Astrocyte of the hippocampus (primary cell): ENCODE measurements at places on chromosomes 12 and 14.

DNA sequence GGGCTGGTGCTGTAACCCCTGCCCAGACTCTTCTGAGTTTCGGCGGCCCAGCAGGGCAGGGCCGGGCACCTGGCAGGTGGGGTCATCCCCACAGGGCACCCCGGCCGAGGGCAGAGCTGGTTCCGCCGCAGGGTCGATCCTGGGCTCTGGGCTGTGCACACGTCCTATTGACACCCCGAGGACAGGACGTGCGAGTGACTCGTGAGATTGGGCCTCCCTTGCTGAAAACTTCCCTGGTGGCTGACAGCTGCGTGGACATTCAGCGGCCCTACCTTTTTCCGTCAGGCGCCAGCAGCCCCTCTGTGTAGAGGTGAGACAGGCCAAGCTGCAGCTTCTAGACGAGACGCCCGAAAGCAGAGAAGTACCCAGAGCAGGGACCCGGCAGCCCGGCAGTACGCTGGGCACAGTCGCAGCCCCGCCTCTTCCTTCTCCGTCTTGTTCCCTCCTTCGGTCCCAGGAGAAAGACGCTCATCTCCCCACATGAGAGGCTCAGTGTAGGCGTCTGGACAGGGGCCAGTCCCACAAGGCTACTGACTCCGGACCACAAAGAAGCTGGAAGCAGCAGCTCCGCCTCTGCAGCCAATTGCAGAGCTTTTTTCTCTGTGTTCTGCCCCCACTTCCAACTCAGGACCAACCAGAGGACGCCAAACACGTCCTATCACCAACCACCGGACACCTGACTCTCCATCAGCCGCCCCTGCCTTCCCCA, at the start of gene LRCOL1:
TSS of gene LRCOL1 (minus strand) at position 532 of the 709 bp plus-strand sequence. CDS start 4,331 bp downstream, outside the sequence.
- peak; percentile 93 for DNase-seq

DNA sequence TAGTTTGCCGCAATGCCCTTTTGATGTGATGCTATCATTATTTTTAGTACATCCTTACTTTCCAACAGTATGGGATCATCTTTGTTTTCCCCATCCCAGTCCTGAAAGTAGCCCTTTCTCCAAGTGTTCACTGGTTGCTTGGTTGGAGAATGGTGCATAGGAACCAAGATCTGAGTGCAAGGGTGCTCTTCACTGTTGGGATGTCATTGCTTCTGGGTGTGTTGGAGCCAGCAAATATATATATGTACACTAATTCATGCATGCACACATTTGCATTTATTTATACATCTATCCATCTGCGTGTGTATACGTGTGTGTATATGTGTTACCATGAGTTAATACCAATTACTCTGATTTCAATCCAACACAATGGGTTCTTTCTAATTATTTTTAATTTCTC, 64.1 kb upstream of the RFLNA start:
- DNase-seq = no peak

DNA sequence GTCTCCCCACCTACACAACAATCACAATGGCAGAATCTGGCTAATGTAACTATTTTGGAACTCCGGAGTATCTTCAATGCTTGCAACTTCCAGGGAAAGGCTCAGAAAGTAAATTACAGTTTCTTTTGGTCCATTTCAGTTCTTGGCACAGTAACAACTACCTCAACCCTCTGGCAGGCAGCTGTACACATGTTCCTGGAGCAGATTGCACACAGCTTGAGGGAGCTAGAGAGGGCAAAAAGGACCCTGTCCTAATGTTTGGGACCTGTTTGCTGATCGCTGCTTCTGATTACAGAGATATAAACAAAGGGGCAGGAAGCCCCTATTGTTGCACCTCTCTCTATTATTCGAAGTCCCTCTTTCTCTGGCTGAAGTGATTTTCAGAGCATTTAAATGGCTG, 35.2 kb upstream of the SLC38A1 start:
- DNase-seq = peak; percentile 4

- DNase-seq = no peak
Observed at GRCh38 chr12:41402801-41403200, 214.7 kb downstream of the PDZRN4 start.

DNA sequence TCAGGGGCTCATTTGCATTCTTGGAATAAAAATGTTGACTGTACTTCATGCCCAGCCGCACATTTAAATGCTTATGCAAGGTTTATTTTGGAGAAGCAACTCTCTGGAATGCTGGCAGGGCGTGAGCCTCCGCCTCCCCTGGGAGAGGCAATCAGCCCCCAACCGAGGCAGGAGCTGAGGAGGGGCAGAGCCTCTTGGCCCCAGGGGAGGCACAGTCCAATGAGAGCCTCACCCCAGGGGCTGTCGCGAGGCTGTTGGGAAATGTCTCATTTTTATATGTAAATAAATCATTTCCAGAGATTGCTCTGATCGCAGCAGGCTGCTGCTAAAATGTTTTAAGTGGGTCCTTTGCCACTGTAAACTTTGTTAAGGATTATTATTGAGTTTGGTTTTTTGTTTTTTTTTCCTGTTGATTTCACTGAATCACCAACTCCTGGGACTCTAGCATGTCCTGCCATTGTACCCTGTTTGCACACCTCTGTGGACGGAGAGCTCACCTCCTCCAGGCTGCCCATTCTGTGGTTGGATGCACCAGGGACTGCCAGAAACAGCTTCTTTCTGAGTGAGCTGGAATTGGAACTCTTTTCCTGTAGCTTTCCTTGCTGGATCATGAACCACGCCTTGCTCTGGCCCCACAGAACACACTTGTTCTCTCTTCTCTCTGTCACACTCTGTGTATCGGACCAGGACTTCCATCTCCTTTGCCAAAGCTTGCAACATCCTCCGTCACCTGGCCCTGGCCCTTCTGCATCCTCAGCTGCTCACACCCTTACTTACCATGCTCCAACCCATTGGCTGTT, 46.9 kb upstream of the FAM181A start:
- DNase-seq = peak; percentile 66

GRCh38 chr14:75877884-75878283, 103.9 kb downstream of the TGFB3 start:
- DNase-seq = no peak

DNA sequence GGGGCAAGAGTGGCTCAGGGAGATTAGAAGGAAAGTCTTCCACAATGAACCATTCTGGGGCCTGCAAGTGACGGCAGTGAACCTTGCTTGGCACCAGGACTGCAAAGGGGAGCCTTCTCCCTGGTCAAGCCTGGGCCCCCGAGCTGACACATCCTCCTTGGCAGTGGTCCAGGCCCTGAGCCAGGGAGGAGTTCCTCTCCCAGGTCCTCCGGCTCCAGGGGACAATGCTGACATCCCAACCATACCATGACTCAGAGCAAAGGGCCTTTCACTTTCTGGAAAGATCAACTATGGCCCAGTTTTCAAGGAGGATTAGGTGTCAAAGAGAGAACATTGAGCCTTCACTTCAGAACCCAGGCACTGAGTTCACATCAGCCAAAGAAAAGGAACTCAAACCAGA, 756.5 kb upstream of the TBX3 start:
- peak; percentile 77 for DNase-seq

GRCh38 chr14:74637178-74637550, 25.1 kb upstream of the LTBP2 start:
- no peak for DNase-seq

DNA sequence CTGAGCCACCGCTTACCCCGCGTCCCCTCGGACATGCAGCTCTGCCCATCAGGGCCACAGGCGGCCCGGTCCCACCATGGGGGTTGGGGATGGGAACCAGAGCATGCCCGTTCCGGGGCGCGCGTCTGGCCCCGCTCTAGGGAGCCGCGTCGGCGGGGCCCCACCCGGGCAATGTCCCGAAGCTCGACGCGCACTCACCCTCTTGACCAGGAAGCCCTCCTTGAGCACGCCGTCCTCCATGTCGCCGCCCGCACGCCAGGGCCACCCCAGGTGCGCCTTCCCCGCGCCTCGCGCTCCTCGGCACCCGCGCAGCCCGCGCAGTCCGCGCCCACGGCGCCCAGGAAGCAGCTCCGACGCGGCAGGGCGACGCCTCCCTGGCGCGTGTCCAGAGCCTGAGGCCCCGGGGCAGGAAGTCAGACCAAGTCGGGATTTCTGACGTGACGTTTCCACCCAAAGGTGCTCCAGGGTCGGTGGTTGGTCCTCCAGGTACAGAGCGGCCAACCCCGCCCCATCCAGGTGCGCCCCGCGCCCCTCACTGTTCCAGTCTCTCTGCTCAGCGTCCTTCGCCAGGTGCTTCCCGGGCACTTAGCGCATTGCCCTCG, at the start of gene PLEK2:
TSS of gene PLEK2 (minus strand) at position 346 of the 602 bp plus-strand sequence. CDS start at position 240, 106 bp downstream.
- peak; percentile 50 for DNase-seq

GRCh38 chr14:66389481-66389880, 96.7 kb upstream of the CCDC196 start:
- no peak for DNase-seq

- peak; percentile 82 for DNase-seq
Observed at GRCh38 chr14:71932229-71932981, at the start of gene RGS6. RGS6 (plus strand) TSS chr14:71932429.

GRCh38 chr12:55675666-55676065, 32.0 kb downstream of the ITGA7 start:
- DNase-seq = no peak

DNA sequence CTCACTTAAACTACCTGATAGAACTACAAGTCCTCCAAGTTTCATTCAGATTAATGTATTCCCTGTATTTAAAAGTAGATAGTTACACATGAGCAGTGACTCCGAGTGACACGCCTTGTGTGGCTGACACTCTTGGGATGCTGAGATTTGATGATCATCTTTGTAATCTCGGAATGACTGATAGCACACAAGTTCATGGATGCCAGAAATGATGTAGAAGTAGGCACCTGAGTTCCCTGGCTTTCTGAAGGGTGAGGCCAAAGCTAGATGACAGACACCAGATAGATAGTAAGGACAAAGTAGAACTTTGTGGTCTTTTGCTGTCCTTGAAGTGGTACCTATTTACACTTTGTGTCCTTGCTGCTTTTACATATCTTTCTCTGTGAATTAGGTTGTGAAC, 491.2 kb downstream of the PCNX1 start:
- no peak for DNase-seq

GRCh38 chr14:59292028-59292427, 103.6 kb downstream of the DAAM1 start:
- DNase-seq = no peak

GRCh38 chr12:3201339-3202051, 124.3 kb downstream of the TSPAN9 start:
- DNase-seq = no peak

DNA sequence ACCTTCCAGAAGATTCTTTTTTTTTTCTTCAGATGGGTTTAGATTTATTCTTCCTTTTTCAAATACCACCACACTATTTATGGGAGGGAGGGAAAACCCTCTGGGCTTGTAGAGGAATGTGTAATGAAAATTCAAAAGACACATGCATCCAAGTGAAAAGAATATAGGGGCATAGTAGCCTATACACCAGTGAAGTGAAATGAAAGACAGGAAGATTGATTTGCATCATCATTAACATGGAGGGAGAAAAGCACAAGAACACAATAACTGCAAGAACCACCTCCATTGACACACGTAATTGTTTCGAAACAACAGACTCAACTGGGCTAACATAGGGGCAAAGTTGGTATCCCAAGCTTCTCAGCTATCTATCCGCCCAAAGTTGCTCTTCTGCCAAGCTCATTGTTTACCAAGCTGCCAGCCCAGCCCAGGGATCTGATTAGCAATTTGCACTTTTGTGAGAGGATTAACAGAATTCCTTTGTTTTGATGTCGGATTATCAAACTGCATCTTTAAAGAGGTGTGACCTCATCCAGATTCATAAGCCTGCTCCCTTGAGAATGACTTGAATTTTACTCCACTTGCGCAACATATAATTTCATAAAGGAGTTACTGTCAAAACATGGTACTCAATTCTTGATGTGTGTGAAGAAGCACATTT, 430.5 kb upstream of the SOX5 start:
- peak; percentile 35 for DNase-seq

- peak; percentile 65 for DNase-seq
Observed at GRCh38 chr12:79549531-79550271, 141.1 kb downstream of the PAWR start.

DNA sequence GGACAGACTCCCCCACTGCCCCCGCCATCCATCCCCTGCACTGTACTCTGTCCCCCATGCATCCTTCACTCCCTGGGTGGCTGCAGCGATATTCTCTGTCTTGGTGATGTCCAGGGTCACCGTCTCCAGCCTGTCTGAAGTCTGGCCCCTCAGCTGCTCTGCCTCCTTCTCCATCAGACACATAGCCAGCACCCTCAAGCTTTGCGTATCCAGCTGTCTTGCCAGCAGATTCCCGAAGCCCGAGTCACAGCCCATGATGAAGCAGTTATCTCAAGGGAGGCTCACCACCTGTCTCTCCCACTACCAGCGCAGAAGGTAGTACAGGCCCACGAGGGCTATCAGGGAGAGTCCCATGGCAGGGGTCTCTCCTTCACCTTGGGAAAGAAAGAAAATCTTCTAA, 77.8 kb downstream of the HSD17B6 start:
- peak; percentile 39 for DNase-seq

DNA sequence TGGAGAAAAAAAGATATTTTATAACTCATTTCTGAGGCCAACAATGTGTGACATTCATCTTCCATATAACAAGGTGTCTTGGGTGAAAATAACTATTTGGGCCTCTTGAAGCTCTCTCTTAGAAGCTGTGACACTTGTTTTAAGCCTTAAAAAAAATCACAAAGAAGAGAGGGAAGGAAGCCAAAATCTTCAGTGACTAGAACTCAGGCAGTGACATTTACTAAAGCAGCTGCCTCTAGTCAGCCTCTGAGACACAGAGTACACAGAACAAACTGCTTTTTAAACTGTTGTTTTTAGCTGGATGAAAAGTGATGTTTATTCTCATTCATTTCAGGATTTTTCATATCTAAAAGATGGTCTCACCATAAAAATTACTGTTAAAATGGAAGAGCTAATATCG, 793.6 kb downstream of the GALC start:
- no peak for DNase-seq

- DNase-seq = no peak
Observed at GRCh38 chr12:91896286-91897024, 249.2 kb downstream of the BTG1 start.

DNA sequence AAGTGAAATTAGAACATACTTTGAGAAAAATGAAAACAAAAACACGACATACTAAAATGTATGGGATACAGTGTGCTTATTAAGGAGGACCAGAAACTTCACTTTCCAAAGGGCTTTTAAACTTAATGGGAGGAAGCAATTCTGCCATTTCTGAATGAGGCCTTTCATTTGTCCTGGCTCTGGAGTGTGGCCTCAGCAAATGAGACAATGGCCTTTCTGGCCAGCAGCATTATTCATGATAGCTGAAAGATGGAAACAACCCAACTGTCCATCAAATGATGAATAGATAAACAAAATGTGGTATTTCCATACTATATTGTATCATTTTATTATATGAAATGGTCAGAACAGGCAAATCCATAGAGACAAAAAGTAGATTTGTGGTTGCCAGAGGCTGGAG, 338.6 kb downstream of the CEP128 start:
- no peak for DNase-seq

DNA sequence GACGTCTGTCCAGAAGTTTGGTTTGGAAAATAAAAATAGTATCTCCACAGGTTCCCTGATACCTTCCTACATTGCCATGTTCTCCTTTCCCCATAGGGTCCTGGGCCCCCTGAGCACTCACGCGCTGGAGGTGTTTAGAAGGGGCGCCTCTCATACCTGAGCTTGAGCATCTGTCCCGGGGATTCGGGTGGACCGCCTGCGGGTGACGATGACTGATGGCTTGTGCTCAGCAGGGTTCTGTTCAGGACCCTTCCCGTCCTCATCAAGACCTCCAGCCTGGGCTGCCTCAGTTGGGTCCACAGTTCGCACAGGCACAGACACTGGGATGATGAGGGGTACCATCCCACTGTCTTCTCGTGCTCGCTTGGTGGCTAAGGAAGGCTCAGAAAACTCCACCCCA, 22.7 kb upstream of the PNMA1 start:
- DNase-seq = no peak
